ENCODE measurements at places on chromosomes 12 and 14.

DNA sequence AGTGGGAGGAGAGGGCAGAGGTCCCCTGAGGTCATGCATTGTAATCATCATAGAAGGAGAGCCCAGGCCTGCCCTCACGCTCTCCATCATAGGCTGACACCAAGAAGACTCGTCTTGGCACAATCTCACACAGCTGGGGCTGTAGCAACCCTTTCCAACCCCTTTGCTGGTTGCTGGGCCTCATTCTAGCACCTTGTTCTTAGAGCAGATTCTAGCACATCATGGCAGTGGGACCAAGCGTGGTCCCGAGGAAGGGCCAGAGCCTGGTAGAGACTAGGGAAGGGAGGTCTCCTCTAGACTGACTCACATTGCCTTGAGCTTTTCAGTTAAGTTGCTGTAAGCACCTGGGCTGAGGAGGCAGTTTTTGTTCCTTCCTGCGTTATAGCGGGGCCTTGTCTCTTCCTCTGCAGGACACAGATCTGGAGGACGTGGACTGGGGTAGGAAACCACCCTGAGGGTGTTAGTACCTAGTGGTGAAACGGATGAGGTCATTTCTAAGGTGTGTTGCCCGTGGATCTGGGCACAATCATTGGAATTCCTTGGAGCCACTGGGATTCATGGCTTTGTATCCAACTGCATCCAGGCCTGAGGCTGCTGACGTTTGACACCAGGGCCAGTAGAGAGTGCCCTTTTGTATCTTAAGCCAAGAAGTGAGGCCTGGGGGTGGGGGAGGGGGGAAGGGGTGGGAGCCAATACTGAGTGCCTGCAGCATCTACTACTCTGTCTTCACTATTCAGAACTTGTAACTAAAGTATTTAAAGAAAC lies 19.9 kb downstream of the RPS6KL1 start:
- no peak for DNase-seq

DNA sequence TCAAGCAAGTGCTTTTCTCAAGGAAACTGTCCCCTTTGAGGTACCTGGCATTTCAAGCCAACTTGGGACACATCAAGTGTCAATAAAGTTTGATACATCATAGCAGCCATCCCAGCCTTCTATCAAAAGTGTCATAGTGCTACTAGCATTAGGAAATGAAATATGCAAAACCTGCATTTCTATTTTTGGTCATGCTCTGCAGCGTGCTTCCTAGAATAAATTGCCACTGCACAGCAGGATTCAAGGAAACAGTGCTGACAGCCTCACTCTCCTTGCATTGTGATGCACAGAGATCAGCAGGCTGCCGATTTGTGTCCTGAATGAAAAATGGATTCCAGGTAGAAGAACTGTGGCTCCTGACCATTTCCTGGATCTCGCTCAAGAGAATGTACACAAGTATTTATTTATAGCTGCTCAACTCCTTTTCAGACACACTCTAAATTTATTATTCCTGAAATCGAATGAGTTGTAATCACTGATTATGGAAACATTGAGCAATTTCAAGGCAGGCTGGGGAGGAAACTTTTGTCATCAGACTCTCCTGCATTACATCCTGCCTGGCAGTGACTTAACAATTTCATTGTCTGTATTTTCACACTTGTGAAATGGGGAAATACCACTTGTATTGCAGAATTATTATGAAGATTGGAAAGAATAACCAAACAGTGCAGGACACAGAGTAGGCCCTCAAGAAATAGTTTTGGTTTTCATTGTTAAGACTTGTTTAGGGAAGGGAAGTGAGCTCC lies 120.9 kb downstream of the SLC38A6 start:
- peak; percentile 47 for DNase-seq

GRCh38 chr12:41287500-41288141 lies 99.5 kb downstream of the PDZRN4 start:
- DNase-seq: no peak

DNA sequence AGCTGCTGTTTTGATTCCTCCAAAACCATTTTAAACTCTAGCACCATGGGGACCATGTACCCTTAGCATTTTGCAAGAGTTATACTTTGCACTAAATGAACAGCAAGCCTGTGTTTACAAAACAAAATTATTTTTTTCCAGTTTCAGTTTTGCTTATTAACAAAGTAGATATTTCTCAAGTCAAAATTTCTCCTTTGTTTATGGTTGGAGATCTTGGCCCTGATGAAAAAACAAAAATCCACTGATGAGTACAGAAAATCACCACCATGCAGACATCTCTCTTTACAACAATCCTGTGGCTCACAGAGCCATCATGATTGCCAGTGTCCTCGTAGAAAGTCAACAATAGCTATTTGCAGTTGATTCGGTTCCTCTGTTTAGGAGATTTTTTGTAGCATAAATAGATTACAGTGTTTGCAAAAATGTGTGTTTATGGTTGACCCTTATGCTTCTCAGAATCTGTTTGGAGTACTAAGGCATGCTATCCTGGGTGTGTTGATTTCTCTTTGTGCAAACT lies 201.1 kb upstream of the NUDT4 start:
- DNase-seq: no peak

- DNase-seq: no peak
Measured at GRCh38 chr12:56668197-56668457, 20.0 kb downstream of the PTGES3 start.

- DNase-seq: peak; percentile 17
Measured at GRCh38 chr14:79294499-79294898, 916.8 kb downstream of the DIO2 start.

DNA sequence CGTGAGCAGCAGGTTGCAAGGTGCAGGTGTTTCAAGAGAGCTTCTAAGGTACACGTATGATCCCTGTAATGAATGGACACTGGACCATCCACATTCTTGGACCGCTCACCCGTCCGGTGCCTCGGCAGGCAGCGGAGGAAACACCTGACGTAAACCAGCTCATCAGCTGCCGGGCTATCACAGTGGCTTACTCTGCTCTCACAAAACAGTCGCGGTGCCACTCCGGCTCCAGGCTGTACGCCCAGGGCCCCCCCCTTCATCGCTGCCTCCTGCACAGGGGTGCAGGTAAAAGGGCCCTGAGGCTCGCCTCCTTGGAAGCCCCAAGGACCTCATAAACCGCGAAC lies 436 bp downstream of the VPS33A start:
- DNase-seq: peak; percentile 2

DNA sequence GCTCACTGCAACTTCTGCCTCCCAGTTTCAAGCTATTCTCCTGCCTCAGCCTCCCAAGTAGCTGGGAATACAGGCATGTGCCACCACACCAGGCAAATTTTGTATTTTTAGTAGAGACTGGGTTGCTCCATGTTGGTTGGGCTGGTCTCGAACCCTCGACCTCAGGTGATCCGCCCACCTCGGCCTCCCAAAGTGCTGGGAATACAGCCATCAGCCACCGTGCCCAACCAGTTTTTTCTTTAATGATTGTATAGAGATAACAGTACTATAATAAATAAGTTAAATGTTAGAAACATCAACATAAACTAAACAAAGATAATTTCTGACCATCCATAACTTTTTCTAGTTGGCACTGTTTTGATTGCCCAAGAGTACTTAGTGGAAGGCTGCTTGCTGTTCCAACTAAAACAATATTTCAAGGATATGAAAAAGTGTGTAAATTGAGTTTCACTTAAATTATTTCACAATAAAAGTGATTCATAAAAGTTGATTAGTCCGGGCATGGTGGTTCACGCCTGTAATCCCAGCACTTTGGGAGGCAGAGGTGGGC lies 5.6 kb downstream of the GON7 start:
- DNase-seq: no peak

DNA sequence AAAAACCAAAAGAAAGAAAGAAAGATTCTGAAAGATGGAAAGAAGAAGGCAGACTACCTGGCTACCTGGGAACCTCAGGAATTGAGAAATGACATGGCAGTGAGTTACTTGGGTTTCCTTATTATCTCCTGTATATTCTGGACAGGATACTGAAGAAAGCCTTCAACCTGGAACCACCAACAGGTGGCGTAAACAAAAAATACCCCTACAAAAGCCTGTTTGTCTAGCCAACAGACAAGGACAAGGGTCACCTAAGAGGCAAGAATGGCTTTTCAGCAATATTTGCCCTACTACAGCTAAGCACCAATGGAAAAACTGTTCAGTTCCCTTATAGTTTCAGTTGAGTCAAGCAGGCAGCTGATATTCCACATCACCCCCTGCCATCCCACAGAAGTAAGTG lies 274.9 kb downstream of the GPHN start:
- no peak for DNase-seq

GRCh38 chr12:45591635-45592034 lies 137.9 kb upstream of the ARID2 start:
- DNase-seq: no peak

DNA sequence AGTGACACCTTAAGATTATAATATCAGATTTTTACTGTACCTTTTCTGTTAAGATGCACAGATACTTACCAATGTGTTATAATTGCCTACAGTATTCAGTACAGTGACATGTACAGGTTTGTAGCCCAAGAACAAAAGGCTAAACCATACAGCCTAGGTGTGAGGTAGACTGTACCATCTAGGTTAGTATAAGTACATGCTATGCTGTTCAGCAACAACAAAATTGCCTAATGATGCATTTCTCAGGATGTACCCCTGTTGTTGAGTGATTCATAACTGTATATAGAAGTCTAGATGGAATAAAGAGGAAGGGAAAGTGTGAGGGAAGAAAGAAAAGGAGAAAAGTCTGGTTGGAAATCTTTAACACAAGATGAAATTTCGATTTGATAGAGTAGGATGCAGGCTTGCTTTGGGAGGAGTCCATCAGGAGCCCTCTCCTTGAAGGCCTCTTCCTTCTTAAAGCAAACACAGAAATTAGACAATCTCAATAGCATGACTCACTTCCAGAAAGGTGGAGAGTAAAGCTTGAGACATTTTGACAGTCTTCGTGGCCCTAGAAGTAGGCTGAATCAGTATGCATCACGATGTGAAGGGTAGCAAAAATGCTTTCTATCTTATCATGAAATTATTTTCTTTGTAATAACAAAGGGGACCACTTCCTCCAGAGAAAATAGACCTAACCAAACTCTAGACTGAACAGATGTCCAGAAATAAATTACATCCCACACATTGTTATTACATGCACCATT lies 191.5 kb downstream of the SYT1 start:
- no peak for DNase-seq

- no peak for DNase-seq
Measured at GRCh38 chr14:45051180-45051579, 32.7 kb upstream of the PRPF39 start.

- DNase-seq: no peak
Measured at GRCh38 chr12:116955382-116956021, 44.8 kb downstream of the FBXW8 start.

GRCh38 chr12:104167519-104168458 lies 29.8 kb upstream of the NFYB start:
- DNase-seq: no peak

- DNase-seq: peak; percentile 51
Measured at GRCh38 chr14:32576088-32576795, 247.1 kb downstream of the AKAP6 start.

- no peak for DNase-seq
Measured at GRCh38 chr14:105848570-105848969, 322.2 kb downstream of the TMEM121 start.

DNA sequence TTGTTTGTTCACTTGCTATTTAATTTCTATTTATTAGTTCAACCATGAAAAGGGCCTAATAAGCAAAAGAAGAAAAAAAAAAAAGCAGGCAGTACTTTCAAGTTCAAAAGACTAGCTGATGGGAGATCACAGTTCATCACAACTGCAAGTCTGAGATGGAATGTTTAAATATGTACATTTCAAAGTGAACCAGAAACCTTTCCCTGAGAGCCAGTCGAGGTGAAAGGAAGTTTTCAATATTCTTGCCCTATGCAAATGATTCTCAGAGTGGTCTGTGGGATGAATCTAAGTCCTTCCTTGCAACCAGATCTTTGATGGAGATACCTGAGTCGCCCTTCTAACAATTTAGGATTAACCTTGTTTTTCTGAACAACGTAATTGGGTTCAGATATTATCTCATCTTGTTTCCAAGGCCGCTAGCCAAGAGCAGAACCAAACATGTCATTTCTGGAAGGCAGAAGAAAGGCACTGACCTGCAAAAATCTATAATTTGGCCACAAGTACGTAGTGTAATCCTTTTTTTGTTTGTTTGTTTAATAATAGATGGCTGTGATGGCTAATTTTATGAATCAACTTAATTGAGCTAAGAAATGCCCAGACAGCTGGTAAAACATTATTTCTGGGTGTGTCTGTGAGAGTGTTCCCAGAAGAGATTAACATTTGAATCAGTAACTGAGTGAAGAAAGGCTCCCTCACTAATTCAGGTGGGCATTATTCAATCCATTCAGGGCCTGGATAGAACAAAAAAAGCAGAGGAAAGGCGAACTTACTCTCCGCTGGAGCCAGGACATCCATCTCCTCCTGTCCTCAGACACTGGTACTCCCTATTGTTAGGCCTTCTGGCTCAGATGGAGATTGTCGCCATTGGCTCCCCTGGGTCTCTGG lies 171.1 kb upstream of the TMPO start:
- no peak for DNase-seq

DNA sequence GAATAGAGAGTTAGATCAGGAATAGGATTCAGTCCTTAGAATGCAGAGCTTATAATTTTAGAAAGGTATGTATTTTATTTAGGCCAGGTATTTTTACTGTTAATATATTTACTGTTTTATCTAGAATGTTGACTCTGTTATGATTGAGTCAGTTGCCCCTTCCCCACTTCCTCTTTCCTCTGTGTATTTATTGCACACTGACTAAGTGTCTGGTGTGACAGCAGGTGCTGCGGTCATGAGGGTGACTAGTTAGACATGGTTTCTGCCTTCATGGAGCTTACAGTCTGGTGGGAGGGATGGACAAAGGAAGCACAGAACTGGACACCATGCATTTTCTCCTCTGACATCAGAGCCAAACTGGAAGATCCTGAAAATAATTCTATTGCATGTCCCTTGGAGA lies 159.8 kb downstream of the CACNA1C start:
- no peak for DNase-seq

GRCh38 chr12:21526721-21527345 lies 737 bp downstream of the SPX start:
- no peak for DNase-seq

DNA sequence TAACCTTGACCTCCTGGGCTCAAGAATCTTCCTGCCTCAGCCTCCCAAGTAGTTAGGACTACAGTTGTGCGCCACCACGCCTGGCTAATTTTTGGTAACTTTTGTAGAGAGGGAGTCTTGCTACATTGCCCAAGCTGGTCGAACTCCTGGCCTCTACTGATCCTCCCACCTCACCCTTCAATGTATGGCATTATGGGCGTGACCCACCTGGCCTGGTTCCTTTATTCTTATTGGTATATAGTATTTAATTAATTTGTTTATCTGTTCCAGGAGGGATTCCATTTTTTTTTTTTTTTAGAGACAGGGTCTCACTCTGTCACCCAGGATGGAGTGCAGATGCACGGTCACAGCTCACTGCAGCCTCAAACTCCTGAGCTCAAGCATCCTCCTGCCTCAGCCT lies 40.9 kb upstream of the EAPP start:
- no peak for DNase-seq

DNA sequence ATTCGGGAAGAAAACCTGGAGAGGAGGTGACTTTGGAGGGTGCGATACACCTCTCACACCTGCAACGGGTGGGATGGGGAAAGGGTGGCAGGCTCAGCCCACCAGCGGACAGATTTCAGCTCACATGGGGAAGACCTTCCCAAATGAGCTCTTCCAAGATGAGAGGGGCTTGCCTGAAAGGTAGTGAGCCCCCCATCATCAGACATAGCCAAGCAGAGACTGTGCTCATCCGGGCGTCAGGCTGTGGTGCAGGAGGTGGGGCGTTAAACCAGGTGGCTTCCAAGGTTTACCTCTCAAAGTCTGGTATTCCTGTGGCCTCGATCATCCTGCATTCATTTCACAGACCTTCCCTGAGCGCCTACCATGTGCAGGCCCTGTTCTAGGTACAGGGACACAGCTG lies 105.4 kb upstream of the FKBP4 start:
- DNase-seq: no peak

- no peak for DNase-seq
Measured at GRCh38 chr12:46548605-46549071, 176.1 kb upstream of the SLC38A2 start.

Data from stromal cell of bone marrow (primary cell).